ENCODE measurements at places on chromosomes 1 and 21.

GRCh38 chr1:165169729-165170128, 186.8 kb downstream of the LMX1A start:
- DNase-seq, result no peak

GRCh38 chr1:83735526-83735925, 263.4 kb downstream of the TTLL7 start:
- DNase-seq, result no peak

DNA sequence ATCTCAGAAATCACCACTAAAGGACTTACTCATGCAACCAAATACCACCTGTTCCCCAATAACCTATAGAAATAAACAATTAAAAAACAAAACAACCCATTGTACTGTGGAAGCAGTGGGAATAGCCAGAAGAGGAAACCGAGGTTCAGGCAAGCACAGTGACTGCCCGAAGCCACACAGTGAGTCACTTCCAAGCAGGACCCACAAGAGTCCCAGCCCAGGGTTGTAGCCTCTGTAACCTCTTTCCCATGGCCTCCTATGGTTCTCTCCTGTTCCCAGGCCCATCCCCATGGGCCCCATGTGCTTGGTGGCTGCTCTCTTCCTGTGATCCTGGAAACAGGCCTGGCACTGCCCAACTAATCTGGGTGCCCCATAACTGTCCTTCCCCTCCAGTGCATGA, 29.0 kb upstream of the HTR1D start:
- DNase-seq, result no peak

DNA sequence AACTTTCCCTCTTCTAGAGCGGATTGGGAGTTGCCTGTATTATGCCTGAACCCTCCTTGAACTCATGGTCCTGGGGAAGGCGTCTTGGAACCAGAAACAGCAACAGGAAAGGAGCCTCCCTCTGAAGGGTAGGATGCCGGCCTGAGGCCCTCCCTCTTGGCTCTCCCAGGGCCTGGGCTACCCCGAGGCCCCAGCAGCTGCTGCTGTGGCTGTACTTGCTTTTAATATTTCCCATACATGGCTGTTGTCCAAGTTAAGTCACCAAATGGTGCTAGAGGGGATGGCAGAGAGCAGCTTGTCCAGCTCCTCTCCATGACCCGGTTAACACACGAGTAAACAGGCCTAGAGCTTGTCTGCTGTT, 10.5 kb downstream of the CHRNB2 start:
- no peak for DNase-seq

- no peak for DNase-seq
These were observed 20.9 kb upstream of the MARK1 start for GRCh38 chr1:220507085-220507484.

DNA sequence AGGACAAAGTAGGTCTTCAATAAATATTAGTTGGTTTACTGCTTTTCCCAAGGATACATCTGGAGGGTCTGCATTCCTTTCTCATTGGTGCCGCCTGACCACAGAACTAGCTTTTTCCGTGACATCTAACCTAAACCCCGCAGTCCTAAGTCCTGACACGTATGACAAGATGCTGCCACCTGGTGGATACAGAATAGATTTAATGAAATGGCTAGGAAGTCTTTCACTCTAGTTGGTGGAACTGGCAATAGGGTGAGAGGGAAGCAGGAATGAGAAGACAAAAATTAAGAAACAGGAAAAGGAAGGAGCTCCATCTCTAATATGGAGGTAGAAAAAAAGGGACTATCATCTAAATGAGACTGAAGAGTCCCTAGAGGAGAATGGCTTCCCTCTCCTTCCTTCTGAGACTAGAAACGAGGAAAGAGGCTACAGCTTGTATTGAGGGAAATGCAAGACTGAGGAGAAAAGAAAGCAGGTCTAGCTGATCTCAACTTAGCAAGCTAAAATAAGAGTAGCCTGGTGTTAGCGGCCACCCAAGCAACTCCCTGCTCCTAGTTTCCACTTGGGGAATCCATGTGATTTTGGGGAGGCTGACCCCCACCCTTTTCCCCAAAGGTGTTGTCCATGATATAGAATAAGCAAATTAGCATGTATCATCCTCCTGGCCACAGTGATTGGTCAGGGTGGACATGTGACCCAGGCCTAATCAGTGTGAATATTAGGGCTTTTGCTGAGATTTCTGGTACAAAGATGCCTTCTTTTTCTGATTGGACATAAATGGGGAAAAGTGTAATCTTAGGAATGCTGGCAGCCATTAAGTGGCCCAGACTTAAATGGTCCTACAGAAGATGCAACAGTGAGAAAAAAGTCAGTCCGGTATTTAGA, 5.9 kb downstream of the RFX5 start:
- DNase-seq, result peak; percentile 38

- DNase-seq, result peak; percentile 87
These were observed 15.9 kb downstream of the ESPN start for GRCh38 chr1:6440198-6441126.

DNA sequence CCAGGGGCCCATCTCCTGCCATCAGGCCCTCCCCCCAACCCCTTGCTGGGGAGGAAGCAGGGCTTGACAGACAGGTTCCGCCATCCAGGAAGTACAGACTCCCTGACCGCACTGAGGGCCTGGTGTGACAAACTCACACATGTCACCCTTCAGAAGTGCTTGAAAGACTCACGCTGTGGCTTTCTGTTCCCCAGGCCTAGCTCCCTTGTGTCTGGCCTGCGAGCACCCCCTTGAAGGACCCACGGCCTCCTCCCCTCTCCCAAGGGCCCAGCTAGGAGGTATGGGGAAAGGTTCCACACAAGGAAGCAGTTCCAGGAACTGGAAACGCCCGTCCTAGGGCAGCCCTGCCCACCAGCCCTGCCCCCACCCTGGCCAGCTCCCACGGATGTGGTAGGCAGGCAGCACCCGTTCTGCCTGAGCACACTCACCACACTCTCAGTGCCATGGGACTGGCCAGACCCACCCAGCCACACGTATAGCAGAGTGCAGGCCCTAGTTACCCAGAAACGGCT, 26.7 kb downstream of the SLC2A1 start:
- DNase-seq, result peak; percentile 91

DNA sequence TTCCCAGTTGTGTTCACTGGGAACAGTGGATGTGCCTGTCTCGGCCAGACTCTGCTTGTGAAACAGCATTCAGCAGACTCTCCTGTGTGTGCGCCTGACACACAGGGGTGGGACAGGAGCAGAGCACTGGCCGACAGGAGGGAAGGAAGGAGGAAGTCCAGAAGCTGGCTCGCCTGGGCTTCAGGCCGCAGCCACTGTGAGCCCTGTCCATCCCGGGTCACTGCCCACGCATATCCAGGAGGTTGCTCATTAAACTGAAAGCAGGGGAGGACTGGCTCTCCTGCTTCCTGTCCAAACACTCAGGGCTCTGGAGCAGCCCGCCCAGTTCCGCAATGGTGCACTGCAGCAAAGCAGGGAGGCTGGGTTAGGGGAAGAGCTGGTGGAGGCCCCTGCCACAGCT, 218.7 kb upstream of the VAMP3 start:
- no peak for DNase-seq

DNA sequence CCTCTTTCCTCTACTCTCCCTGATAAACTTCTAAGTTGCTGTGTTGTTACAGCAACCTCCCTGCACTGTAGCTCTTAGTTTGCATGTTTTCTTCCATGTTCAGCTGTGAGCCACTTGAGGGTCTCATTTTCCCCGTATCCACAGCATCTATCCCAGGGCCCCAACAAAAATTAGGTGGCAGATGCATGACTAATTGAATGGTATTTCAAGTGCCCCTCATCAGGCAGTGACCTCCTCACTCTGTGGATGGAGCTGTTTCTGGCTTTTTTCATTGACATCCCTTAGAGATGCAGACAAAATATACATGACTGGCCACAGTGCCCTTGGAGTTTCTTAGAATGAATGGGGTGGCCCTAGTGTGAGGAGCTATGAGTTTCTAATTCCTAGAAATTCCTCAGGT, 3.4 kb downstream of the CASQ2 start:
- DNase-seq, result no peak

DNA sequence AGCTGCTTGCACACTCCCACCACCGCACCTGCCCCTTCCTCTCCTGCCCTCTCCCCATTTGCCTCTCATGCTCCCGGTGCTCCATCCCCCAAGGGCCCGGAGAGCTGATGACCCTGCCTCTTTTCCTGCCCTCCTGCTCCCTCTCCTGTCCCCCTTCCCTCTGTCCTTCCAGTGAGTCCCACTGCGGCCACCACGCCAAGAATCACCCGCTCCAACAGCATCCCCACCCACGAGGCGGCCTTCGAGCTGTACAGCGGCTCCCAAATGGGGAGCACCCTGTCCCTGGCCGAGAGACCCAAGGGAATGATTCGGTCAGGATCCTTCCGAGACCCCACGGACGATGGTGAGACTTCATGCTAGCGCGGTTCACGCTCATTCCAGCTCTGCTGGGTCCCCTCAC, 40.7 kb upstream of the IPO9 start:
- no peak for DNase-seq

- DNase-seq, result no peak
These were observed 358.1 kb downstream of the LRRIQ3 start for GRCh38 chr1:73839922-73840321.

Measured in transverse colon (tissue), 4 donors.